ENCODE measurements at places on chromosomes 3 and 15.

DNA sequence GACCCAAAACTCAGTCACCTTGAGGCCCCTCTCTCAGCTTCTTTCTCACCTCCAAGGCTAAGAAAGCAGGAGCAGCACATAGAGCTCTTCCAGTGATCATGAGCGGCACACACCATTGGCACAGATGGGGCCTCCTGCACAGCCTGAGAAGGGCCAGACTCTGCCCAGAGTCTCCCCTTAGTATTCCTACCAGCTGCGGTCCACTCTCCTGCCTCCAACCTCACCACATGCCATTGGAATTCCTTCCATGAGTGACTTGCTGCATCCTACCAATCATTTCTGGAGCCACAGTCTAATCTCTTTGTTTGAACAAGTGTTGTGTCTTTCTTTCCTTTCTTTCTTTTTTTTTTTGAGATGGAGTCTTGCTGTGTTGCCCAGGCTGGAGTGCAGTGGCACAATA is 39.3 kb downstream of the CDCP1 start:
- DNase-seq = no peak

GRCh38 chr3:137171834-137172603 is 214.2 kb downstream of the IL20RB start:
- DNase-seq = no peak

DNA sequence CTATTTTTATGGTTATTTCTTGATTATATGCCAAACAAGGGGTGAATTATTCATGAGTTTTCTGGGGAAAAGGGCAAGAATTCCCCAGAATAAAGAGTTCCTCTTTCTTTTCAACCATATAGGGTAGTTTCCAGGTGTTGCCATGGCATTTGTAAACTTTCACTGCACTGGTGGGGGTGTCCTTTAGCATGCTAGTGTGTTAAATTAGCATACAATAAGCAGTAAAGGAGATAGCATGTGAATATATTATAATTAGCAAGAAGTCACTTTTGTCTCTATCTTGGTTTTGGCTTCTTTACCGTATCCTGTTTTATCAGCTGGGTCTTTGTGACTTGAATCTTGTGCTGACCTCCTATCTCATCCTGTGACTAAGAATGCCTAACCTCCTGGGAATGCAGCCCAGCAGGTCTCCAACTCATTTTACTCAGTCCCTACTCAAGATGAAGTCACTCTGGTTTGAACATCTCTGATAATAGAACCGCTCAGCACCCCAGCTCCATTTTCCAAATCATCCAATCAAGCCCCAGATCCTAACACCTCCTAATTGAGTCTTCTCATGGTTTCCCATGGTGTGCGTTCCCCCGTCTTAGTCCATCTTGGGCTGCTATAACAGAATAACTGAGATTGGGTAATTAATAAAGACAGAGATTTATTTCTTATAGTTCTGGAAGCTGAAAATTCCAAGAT is 3.4 kb upstream of the SELENOT start:
- DNase-seq = peak; percentile 27

- no peak for DNase-seq
These were observed 184.0 kb upstream of the BCL6 start for GRCh38 chr3:187929112-187929816.

DNA sequence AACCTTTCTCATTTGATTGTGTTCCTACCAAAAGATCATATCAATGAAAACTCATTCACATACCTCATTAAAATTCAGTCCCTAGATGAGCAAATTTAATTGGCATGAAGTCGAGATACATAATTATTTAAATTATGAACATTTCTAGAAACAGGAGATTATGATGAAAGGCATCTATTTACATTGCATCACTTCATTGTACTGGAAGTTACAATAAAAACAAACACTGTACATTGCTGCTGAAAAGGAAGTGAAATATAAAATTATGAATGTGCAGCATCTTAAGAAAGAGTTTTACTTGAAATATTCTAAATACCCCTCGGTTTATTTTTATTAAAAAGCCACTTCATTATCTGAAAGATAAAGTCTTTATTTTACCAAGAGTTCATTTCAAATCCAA is 163.4 kb upstream of the ZNF385D start:
- no peak for DNase-seq
